ENCODE measurements at places on chromosomes 11 and 22.

DNA sequence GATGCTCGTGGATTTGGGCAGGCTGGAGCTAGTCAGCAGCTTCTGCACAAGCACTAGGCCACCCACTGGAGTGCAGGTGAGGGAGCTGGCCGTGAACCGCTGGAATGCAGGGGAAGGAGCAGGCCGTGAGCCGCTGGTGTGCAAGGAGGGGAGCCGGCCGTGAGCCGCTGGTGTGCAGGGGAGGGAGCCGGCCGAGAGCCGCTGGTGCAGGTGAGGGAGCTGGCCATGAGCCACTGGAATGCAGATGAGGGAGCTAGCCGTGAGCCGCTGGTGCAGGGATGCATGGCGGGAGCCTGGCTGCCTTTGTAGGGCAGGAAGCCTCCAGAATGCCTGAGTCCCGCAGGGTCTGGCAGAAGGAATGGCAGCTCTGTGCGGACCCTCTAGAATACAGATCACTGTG lies 4220.0 kb upstream of the OR11H1 start:
- DNase-seq = no peak

DNA sequence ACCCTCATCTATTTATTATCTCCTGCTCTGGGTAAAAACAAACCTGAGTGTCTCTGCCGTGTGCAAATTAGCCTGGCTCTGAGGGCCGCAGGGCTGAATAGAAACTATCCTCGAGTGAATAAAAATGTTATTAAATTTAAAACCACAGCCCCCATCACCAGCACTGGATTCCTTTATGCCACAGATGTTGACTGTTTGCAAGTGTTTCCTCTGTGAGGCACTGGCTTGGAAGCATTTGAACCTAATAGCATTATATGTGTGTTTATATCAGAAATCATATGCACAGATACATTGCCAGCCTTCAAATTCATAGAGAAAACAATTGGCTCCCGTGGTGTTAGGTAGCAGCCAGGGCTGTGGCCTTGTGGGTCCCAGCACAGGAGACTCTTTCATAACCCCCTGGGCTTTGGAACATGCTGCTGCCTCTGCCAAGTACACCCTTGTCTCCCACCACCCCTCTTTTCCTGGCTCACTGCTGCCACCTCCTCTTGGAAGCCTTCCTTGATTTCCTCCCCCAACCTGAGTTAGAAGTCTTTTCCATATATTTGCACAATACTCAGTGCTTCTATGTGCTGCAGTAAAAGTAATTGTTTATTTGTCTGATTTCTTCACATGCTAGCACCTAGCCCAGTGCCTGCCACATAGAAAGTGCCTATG lies 294.4 kb downstream of the DDX10 start:
- no peak for DNase-seq

DNA sequence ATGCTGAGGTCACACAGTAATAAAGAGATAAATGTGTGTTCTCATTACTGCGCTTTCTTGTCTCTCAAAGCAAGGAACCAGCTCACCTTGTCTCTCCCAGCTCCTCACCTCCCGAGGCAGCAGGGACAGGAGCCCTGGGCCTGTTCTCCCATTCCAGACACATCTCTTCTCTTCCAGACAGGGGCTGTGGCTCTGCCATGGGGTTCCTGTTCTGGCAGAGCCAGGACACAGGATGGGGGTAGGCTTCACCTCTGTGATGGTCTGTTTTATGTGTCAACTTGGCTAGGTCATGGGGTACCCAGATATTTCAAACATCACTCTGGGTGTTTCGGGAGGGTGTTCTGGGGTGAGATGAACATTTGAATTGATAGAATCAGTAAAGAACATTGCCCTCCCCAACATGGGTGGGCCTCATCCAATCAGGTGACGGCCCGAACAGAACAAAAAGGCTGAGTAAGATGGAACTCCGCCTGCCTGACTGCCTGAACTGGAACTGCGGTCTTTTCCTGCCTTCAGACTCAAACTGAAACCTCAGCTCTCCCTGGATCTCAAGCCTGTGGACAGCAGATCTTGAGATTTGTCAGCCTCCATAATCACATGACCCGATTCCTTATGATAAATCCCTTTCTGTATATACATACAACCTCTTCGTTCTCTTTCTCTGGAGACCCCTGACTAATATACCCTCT lies 2.0 kb upstream of the VSIG10L2 start:
- no peak for DNase-seq

DNA sequence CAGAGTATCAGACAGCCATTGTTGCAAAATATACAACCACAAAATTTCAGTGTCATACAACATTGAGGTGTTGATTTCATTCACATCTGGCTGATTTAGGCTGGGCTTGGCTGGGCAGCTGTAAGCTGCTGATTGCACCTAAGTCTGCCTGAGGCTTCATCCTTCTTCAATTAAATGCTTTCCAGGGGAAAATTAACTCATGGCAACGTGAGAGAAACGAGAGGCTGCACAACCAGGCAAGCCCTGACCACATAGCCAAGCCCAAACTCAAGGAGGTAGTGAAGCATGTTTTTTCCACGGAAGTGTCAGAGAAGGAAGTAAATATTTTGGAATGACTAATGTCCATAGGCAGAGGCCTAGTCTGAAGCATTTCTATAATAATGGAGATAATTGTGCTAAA lies 273.8 kb upstream of the ZC3H12C start:
- no peak for DNase-seq

DNA sequence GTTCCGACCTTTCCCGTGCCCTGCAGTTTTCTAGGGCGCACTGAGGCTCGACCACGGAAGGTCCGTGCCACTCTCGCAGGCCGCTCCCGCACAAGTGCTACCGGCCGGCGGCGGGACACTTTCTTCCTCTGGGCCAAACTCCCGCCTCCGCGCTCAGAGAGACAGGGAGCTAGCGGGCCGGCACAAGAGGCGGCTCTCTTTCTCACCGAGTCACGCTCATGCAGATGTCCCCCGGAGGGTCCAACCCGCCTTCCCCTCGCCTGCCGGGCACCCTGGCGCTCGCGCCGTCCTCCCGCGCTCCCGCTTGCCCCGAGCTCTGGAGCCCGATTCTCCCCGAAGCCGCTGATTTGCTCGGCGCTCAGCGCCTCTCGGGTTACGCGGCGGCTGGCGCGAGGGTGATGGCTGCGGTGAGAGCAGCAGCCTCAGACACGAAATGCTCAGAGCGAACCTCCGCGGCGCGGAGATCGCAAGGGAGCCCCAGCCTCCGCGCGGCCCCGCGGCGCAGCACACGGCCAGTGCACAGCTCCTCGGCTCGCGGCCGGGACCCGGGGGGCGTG lies 1.0 kb downstream of the LMO1 start:
- DNase-seq = no peak

GRCh38 chr11:122340607-122341290 lies 224.7 kb upstream of the BLID start:
- DNase-seq = no peak

GRCh38 chr11:111376181-111376871 lies 2.7 kb downstream of the POU2AF1 start:
- no peak for DNase-seq

DNA sequence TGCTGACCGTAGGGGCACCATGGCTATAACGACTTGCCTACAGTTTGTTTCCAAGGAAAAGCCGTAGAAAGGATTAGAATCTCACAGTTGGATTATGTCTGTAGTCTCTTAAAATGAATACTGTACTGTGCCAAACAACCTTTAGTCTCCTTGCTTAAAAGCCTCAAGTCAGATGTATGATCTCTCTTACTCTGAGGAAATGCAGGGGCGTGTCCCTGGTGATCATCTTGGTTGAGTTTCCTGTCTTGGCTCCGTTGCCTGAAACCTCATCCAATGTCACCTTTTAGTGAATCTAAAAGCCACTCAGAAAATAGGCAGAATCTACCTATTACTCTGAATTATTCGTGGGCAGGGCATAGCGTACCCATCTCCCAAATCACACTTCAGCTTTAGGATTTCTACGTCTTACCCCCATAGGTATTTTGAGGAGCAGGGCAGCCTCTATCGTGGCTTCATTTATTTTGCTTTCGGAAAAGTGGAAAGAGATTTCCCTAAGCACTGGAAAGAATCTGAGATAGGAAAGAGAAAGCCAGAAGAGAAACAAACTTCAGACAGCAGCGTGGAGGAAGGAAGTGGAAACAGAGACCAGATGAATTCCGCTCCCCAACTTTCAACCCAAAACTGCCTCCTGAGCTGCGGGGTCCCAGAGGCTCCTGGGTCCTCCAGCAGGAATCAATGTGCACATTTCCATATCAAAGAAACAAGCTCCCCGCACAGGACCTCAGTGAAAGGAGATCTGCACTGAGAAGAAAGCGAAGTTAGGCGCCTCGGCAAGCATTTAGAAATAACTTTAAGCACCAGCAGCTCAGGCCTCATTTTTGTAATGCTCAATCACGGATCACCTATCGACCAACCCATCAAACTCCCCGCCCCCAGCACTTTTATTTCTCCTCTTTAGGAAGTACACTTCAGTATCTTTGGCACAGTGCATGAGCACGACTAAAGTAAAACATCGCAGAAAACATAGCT lies 245.8 kb downstream of the ETS1 start:
- DNase-seq = no peak

DNA sequence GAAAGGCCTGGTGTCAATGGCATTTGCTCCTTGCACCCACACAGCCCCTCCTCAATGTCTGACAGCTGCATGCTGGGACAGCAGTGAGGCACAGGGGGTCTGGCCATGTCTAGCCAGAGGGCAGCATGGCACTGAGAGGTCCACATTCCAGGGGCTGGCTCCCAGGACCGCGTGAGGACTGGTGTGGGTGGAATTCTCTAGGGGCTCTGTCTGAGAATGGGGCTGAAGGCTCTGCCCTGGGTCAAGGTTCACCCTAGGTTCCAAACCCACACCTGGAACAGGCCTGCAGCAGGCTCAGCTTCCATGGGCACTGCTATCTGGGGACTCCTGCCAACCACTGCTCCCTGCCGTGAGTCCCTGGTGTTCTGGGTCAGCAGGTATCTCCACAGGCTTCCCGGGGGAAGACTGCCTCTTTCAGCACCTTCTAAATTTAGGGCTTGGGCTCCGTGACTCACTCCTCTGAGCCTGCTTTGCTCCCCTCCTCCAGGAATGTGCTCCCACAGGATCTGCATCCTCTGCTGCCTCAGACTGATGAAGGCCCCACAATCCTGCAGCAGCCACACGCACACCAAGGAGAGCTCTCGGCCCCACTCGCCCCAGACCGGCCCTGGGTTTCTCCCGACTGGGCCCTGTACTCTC lies 4.2 kb downstream of the STARD10 start:
- DNase-seq = no peak

DNA sequence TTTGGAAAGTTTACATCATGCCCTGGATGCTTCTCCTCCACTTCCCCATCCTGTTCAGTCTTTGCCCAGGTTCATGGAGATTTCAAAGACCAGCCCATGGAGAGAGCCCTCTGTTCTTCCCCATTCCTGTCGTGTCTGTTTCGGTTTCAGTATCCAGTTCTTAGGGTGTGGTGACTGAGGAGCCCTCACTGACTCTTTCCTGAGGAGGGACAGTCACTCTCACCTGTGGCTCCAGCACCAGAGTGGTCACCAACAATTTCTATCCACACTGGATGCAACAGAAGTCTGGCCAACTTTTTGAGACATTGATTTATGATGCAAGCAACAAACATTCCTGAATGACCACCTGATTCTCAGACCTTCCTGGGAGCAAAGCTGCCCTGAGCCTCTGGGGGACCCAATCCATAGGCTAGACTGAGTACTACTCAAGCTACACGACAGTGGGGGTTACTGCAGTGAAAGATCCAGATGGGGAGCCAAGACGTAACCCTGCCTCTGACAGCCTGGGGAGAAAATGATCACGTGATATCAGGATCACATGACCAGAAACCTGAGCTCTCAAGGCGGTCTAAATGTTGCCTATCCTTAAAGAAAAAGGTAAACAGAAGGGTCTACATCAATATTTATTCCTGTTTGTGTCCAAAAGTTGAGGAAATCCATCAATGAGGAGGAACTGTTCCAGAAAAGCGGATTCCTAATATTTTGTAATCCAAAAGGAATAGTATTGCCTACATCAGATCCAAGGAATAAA lies 76.2 kb upstream of the VPREB1 start:
- no peak for DNase-seq

DNA sequence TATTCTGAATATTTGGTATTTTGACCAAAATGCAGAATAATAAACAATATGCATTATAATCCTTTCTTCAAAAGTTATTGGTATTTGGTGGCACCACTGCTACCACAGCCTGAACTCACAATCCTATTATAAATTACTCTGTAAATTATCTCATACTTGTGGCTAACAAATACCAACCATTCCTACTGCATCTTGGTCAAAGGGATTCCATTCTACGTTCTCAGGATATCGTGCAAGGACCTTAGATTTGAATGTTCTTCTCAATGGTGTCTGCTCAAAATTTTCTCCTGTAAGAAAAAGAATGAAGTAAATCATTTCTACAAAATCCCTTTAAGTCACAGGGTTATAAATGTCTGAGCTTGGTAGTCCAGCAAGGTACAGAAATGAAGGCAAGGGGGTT lies 58.7 kb downstream of the DENND5A start:
- DNase-seq = no peak

DNA sequence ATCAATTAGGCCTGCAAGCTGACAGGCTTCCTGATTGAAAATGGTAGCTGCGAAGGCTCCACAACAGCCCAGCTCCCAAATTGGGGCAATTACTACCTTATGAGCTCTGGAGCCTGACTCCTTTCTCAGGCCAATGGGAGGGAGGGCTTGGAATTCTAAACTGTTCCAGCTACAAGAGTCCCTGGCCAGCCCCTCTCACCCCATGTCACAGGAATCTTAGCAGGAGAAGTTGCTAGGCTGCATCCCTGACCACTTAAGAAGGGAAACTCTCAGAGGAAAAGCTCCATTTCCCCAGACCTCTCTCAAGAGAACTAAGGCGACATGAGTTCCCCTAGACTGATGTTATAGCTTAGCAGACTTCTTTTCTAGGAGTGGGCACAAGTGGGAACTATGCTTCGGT lies 4.9 kb downstream of the LRP4 start:
- no peak for DNase-seq

DNA sequence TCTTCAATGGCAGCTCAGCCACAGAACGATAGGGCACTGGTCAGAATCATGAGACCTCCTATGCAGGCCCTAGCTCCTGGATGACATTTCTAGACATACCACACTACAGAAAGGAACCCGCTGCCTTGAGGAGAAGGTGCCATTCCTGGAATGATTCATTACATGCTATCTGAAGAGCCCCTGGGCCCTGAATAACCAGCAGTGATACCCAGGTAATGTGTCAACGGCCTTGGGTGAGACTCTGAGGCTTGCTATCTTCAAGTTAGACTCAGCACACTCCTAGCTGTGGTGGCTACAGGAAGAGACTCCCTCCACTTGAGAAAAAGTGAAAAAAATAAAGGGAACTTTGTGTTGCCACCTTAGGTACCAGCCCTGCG lies 161.2 kb upstream of the GRIA4 start:
- DNase-seq = no peak

GRCh38 chr11:102427068-102427467 lies 25.5 kb downstream of the TMEM123 start:
- no peak for DNase-seq

- no peak for DNase-seq
Measured at GRCh38 chr22:41910050-41911000, 4.5 kb downstream of the SHISA8 start.

- DNase-seq = no peak
Measured at GRCh38 chr22:46242076-46242475, 8.0 kb downstream of the CDPF1 start.

DNA sequence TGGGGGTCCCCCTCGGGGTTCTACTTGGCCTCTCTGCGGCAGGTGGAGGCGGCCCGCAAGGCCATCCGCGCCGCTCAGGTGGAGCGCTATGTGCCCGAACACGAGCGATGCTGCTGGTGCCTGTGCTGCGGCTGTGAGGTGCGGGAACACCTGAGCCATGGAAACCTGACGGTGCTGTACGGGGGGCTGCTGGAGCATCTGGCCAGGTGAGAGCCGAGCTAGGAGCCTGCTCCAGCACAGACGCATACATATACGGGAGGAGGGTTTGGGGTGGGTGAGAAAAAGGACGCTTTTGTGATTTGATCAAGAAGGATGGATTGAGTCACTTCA lies 415 bp downstream of the CENATAC start:
- no peak for DNase-seq
